ENCODE measurements at places on chromosomes 12 and 14. TPM values are rescaled to one million over a fixed set of nuclear protein-coding genes. Genes with fewer than 3 reads are reported as not detected.

The TMEM229B gene
- total RNA-seq, result 3.0 TPM

The KLHL33 gene
- total RNA-seq, result 0.69 TPM

The MMAB gene
- total RNA-seq, result 15.9 TPM

The RPS6KA5 gene
- 19.8 TPM for total RNA-seq

The SOCS2 gene
- 57.7 TPM for total RNA-seq

The SAMD15 gene
- total RNA-seq, result 1.3 TPM

The HSPB8 gene
- 47.8 TPM for total RNA-seq

The CPM gene
- total RNA-seq, result 24.6 TPM

The P2RX7 gene
- 4.0 TPM for total RNA-seq

All from urinary bladder (tissue), 4 donors.